ENCODE measurements at places on chromosomes 6 and 20.
A peak's percentile ranks its signal among the peaks of the same experiment; 100 is the strongest.

DNA sequence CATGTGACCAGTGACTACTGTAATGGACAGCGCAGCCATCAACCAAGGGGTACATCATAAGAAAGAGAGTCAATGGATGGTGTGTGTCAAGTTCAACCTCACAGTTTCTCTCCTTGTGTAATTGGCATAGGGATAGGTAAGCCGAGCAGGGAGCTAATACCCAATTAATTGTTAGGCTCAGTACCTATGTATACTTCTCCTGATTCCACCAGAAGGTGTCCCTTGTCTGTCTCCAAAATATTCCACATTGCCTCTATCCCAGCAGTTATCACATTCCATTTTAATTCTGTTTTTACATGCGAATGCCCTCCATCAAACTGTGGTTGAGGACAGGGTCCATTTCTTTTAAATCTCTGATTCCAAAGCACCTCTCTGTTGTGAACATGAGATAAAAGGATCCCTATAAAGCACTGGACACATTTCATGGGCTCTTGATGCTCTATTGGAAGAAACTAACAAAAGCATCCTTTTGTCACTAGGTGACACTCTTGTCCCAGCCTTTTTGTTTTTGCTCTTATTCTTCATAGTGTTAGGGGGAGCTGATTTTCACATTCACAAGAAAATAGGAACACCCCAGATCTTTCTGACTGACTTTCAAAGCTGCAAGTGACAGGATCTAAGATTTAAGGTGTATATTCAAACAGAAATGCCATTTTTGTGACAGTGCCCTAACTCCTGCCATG lies 38.9 kb downstream of the FBXO9 start:
- no peak for DNase-seq

GRCh38 chr6:137729866-137730629 lies 137.0 kb upstream of the TNFAIP3 start:
- DNase-seq: no peak

DNA sequence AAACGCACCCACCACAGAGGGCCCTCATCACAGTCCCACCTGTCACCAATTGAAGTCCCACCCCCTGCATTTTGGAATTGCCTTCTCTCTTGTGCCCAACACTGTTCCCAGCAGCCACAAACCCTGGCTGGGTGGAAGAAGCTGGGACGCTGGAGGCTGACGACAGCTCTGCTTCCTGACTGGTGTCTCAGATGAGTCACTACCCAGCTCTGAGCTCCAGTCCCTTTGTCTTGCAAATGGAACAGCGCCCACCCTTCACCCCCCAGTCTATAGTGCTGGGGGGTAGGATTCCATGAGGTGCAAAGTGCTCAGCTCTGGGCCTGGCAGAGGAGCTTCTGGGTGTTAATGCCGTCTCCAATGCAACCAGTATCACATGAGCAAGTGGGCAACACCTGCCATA lies 85.3 kb downstream of the DLGAP4 start:
- peak; percentile 43 for DNase-seq

DNA sequence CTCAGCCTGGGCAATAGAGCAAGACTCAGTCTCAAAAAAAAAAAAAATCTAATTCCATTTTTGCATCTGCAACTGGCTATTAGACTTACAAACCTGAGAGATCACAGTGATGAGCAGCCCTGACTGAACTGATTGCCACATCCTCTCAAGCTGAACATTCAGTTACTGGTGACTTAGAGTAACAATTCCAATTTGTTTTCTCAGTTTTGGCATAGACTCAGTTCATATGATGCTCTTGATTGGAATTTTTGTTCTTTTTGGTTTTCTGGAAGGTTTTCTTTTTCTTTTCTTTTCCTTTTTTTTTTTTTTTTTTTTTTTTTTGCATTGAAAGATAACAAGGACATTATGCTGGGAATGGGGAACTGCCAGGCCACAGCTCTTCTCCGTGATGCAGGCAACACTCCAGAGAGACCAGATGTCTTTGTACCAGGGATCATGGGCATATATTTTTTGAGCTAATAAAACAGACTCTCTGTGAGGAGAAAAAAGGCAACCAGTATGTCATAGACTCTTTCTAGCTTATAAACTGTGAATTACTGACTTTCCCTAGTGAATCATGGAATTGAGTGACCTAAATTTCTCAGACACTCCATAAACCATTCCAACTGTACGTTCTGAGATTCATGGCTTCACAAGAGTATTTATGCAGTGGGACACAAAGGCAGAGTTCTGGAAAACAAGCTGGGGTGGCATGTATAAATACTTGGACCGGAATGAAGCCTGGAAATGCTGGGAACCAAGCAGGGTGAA lies 86.0 kb upstream of the SLC2A12 start:
- no peak for DNase-seq

DNA sequence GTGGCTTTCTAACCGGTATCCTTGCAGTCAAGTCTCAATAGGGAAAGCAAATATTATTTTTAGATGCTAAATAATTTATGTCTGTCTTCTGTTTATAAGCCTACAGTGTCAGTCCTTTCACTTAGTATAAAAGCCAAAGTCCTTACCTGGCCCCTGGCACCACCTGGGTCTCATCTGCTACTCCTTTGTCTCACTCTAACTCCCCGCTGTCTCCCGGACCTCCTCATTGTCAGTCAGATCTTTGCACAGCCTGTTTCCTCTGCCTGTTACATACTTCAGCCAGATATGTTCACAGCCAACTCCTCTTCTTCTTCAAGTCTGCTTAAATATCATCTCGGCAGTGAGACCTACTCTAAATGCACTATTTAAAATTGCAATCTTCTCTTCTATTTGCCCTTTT lies 84.2 kb downstream of the THEMIS start:
- DNase-seq: no peak

GRCh38 chr20:62479156-62479555 lies 3.4 kb upstream of the GATA5 start:
- DNase-seq: no peak

- DNase-seq: no peak
These were observed 809 bp downstream of the HLA-G start for GRCh38 chr6:29828471-29828797.

DNA sequence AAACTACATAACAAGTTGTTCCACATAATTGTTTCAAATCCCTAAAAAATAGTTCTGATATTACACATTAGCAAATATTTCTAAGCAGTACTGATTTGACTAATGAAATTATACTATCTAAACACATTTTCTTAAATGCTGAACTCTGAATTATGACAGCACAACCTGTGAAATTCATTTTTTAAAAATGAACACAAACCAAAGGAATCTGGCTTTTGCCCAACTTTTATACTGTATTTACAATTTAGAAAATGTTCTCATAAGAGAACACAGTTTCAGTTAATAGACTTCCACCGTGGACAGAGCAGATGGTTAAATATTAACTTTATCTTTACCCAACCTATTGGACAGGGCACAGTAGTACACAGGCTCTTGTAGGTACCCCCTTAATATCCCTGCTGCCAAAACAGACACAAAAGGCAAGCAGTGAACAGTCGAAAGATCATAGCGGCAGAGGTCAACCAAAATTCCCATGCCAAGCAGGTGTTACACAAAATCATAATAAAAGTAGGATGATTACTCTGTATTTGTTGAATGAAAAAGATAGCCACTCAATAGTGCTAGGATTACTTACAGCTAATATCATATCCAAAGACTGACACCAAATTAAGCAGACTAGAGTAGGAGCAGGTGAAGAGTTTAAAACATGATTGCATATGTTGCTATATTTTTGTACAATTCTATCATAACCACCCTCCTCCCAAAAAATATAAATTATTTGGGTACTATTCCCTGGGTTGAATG lies 122.5 kb downstream of the RNGTT start:
- DNase-seq: no peak

DNA sequence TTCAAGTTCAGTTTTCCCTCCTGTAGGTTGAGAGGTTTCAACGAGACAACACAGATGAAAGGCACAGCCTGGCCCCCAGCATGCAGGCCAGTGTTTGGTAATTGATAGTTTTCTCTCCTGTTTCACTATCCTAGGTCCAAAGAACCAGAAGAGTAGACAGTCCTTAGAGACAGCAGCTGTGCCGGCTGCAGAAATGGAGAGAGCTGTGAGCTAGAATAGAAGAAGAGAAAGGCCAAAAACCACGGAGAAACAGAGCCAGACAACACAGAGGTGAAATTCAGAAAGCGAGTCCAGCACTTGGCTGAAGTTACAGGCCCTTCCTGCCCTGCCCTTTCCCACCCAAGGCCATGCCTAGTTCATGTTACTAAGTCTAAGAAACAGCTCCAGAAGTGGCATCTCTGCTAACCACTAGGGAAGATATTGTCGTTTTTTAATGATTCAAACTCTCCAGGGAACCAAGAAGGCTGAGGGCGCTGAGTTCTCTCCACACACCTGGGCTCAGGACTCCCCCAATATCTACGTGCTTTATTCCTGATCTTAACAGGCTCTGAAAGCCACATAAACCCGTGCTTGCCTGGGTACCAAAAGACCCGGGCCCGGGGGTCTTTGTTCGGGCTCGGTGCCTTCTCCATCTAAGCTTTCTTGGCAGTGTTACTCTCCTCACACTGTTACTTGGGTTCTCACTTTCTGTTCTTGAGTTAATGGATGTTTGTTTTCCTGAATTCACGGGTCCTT lies 16.5 kb upstream of the RBPJL start:
- DNase-seq: no peak

DNA sequence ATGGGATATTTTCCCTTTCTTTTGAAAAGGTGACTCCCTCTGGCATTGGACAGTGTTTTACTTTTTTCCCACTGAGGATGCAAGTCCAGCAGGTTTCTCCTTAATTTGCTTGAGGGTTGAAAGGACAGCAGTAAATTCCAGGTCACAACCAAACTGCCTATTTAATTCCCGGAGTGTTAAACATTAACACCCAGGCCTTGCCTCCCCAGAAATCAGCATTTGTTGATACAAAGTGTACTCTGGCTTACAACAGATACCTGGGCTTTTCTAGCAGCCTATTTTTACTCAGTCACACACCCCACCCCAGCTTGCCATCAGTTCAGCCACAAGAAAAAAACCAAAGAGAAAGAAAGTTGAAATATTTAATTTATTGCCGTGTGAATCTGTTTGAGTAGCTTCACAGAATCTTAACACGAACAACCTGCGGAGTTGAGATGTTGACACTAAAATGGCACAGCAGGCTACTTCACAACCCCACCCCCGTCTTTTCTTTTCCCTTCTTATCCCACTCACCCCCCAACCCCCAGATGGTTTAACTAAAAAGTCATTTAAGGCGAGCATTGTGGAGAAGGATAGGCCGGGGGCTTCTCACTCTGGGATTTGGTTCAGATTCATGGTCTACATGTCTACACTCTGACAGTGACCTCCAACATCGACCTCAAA lies 45.7 kb downstream of the MYLIP start:
- DNase-seq: no peak

DNA sequence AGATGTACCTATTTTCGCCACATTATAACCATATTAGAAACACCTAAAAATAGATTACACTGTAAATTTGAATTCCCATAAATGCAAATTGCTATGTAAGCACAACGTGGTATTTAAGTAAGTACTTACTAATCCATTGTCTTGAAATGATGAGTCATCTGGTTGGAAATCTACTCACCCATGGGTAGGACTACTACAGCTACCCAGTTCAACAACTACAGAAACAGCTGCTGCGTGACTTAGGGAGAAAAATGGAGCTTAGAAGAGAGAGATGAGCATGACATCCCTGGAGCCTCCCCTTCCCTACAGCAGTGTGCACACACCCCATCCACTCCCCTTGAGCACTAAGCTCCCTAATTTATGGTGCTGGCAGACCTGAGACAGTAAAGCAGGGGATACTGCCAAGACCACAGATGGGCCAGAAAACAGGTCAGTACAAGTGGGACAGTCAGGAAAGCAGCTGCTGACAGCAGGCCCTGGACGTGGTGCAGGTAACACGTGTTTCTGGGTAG lies 26.9 kb downstream of the RRAGD start:
- DNase-seq: peak; percentile 39

- no peak for DNase-seq
These were observed 94.6 kb downstream of the ADGB start for GRCh38 chr6:146693342-146693741.

DNA sequence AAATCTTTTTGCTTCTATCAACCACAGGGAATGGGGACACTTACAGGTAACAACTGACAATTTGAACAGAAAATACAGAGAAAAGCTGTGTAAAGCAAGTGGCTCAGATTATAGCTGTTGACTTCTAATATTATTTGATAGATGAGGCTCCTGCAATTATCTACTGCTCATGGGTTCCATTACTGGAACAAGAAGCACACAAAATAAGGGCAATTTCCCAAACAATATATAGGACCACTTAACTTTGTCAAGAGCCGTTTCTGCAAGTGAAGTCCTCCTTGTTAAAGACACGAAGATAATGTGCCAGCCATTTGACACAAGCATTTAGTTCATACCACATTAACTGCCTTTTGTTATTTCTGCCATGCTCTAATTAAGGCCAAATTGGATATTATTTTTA lies 315.5 kb upstream of the ARID1B start:
- DNase-seq: no peak

DNA sequence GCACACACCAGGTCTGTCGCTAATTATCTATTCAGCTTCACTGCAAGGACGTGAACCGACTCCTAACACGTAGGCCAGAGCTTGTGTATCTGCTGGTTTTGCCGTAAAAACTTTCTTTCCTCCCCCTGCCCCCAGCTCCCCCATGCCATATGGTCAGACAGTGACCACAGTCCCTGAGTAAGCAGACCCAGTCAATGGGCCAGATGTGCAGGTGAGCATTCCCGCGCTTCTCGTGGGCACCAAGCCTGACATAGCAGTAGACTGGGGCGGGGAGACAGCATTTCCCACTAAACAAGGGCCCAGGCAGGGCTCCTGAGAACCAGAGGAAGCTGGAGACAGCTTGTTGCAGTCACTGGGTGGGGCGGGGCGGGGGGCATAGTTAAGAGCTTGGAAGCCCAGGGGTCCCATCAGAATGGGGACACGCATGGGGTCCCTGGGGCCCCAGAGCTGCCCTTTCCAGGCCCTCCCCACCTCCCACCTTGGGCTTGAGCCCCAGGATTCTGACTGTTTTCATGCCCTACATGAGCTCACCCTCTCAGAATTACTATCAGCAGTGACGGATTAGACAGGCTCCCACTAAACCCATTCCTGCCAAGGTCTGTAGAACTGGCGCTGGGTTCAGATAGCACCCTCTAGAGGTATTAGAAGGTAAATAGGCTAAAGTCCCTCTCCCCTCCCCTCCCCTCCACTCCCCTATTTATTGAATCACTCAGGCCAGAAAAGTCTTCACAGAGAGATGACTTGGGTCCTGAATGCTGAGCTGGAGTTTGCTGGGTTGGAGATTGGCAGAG lies 51.8 kb downstream of the CDH26 start:
- DNase-seq: no peak
